AG20443 (cell line): ENCODE measurements at places on chromosomes 3 and 15.

- peak; percentile 72 for DNase-seq
Measured at GRCh38 chr3:124811436-124811835, 75.7 kb downstream of the ITGB5 start.

- no peak for DNase-seq
Measured at GRCh38 chr3:57826245-57826951, 70.3 kb downstream of the SLMAP start.

GRCh38 chr3:138642226-138642926, 33.8 kb downstream of the FAIM start:
- DNase-seq: no peak

GRCh38 chr3:58036293-58037032, 28.2 kb downstream of the FLNB start:
- no peak for DNase-seq

GRCh38 chr3:44099566-44100297, 142.0 kb upstream of the TOPAZ1 start:
- DNase-seq: no peak

DNA sequence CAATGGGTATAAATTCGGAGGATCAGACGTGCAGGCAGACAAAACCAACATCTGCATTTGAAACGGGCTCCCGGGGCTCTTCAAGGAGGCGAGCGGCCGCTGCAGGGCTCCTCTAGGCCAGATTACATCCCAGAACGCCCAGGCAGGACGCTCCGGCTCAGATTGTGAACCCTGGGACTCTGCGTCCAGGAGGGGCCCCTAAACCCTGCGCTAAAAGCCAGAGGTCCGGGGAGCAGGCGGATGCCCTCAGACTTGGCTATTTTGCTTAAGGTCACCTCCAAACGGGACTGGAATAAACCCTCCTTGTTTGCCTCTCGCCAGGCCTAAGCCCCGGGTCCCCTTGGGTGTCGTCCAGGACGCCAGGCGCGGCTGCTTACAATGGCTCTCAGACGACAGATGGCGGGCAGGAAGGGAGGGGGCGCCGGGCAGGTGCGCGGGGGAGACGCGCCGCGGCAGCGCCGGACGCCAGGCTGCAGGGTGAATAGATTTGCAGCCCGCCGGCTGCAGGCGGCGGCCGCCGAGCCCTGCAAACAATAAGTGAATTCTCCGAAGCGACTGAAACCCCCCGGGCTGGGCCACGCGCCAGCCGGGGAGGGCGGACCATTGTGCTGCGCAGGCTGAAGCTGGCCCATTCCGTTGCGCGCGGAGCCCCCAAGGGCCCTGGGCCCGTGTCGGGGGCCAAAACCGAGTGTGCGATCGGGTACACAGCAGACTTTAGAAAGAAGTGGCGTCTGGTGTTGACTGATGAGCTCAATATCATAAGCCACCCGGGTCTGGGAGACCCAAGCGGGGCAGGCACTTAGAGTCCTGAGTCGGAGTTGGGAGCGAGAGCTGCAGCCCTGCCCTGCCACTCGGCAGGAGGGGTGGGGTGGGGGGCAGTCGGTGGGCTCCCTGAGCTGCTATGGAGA, 32.3 kb upstream of the AMOTL2 start:
- DNase-seq: peak; percentile 34

DNA sequence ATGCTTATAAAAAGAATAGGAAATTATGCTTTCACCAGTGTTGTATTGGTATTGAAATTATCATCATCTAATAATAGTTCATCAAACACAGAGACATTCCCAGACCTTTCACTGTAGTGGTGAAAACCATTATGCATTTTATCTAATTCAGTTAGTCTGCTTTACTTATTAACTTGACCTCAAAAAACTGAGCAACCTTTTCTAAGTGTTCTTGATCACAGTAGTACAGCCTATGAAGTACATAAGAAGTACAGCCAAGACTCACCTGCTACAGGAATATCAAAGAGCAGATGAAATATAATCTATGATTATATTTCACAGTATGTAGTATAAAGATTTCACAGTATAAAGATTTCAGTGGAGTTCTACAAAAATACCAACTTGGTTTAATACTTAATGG, 75.2 kb downstream of the FILIP1L start:
- DNase-seq: no peak

GRCh38 chr3:37980462-37981347, 9.9 kb upstream of the VILL start:
- no peak for DNase-seq

GRCh38 chr15:85419161-85419560, 38.8 kb downstream of the AKAP13 start:
- no peak for DNase-seq

- no peak for DNase-seq
Measured at GRCh38 chr3:184031187-184031792, at the start of gene HTR3D. Gene HTR3D, plus strand, starts transcription at chr3:184031742. Its CDS starts 0 bp downstream, at chr3:184031742.

DNA sequence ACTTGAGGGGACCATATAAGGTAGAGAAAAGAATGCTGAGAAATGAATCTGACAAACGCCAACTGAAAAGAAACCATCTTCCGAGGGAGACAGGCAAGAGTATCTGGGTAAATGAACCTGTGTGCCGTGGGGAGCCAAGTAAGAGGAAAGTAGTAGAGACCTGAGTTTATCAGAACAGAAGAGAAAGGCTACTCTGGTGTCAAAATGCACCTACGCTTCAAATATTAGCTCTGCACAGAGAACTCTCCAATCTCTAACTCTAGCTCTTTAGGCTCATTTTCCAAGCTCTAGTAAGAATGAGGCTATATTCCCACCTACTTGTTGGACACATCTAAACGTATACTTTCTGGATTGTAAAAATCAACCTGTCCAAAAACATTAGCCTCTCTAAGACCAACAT, 53.5 kb downstream of the TOP2B start:
- DNase-seq: no peak

GRCh38 chr15:92268900-92269299, 124.8 kb upstream of the ST8SIA2 start:
- no peak for DNase-seq

DNA sequence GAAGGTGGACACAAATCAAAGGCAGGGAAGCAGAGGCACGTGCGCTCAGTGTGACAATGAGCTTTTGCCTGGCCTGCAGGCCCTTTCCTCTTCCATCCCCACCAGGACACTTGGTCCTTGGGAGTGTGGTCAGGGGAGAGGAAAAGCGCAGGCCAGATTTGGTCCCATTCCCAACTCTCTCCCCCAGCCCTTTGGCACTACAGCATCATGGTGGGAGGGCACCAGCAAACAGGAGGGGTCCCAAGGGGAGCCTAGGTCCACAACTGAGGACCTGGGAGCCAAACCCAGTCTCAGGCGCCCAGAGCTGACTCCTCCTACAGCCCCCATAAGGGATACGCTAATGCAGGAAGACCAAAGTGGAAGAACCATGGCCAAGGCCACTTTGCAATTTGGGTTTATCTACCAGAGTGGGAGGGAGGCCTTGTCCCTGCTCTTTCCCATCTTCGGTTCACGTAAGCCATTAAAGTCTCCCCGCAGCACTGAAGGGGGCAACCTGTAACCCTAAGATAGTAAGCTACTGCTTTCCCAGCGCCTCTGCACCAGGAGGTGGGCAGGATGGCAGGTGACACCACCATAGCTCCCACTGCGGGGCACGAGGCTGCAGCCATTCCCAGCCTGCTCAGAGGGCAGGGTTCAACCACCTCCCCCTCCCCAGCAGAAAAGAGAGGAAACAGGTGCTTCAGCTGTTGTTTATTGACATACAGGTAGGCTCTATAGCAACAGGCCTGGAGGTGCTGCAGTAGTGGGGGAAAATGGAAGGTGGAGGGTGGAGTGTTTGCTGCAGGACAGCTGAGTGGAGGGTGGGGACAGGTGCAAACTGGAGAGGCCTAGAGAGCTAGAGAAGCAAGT, 993 bp upstream of the GRAMD2A start:
- DNase-seq: no peak

DNA sequence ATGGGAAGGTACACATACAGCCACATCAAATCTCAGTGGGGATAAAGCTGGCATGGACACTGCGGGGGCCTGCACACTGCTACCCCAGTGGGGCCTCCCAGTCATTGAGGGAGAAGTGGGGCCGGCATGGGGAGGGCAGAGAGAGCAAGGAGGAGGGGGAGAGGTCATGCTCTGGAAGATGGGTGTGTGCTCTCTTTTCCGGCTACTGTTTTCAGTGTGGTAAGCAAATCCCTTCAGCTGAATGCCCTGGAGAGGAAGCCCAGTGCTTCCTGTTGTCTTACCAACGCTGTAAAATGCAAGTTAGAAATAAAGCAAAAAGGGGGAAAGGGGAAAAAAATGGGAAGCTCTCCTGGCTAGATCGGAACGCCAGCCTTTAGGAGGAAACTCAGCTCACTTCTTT, 30.8 kb downstream of the NRROS start:
- no peak for DNase-seq

- DNase-seq: no peak
Measured at GRCh38 chr3:123099331-123100192, 32.7 kb downstream of the PDIA5 start.

DNA sequence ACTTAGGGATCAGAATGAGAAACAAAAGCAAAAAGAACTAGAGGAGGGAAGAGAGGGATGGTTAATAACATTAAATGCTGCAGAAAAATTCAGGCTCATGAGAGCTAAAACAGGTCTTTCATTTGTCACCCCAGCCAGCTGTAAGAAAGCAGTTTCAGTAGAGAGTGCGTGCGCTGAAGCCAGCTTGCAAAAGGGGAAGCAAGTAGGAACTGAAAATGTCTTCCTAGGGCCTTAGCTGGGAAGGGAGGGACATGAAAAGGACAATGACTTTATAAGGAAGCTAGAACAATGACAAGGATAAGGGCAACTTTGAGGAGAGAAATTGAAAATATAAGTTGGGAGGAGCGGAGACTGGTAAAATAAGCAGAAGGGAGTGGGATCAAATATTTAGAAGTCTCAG, 3.1 kb downstream of the CIAO2A start:
- DNase-seq: no peak

DNA sequence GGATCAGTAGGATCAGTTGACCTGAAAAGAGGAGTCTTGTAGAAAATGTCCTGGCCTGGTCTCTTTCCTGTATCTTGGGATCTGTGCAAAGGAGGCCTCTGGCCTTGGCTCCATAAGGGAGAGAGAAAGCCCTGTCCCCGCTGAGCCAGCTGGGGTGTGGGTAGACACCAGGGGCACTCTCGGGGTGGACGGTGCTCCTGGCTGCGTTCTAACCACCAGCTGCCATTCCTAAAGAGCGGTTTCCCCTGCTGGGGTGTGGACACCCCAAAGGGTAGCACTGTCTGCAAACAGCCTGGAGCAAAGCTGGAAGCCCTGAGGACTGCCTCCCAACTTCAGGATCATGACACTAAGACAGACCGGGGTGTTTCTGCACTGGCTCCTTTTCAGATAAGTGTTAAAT, 23.5 kb downstream of the SYNM start:
- DNase-seq: no peak

DNA sequence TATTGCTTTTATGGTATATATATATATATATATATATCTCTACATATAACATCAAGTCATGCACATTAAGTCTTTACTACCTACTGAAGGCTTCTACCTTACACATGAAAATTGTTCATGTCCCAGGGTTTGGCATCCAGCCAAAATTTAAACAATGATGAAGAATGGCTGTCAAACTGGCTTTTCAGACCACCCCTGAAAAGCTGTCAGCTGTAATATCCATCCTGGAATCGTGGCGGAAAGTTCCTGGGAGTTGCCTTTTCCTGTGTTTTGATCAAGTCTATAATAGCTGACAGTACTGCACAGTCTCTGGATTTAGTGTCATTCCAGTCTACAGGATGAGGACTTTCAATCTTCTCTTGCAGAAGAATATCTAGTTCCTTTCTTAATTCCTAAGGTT, 48.3 kb downstream of the DHX36 start:
- no peak for DNase-seq

DNA sequence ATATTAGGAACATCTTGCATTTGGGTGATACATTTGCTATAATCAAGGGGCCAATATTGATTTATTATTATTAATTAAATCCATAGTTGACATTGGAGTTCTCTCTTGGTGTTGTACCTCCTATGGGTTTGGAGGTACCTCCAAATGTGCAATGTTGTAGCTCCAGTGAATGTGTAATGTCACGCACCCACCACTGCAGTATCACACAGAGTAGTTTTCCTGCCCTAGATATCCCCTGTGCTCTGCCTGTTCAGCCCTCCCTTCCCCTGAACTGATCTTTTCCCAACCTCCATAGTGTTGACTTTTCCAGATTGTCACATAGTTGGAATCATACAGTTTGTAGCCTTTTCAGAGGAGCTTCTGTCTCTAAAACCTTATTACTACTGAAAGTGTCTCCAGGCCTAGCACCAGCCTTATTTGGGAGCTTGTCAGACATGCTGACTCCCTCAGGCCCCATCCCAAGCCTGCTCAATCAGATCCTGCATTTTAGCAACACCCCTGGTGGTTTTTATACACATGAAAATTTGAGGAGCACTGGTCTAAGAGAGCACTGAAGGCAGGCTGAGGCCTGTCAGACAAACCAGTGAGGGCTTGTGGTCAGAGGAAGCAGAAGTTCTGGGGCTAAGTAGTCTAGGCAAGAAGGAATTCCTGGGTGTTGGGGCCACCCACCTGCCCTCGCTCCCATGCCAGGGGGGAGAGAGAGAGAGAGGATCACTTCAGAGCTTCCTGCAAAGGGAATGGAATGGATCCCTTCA, 73.4 kb downstream of the SLC6A11 start:
- no peak for DNase-seq

DNA sequence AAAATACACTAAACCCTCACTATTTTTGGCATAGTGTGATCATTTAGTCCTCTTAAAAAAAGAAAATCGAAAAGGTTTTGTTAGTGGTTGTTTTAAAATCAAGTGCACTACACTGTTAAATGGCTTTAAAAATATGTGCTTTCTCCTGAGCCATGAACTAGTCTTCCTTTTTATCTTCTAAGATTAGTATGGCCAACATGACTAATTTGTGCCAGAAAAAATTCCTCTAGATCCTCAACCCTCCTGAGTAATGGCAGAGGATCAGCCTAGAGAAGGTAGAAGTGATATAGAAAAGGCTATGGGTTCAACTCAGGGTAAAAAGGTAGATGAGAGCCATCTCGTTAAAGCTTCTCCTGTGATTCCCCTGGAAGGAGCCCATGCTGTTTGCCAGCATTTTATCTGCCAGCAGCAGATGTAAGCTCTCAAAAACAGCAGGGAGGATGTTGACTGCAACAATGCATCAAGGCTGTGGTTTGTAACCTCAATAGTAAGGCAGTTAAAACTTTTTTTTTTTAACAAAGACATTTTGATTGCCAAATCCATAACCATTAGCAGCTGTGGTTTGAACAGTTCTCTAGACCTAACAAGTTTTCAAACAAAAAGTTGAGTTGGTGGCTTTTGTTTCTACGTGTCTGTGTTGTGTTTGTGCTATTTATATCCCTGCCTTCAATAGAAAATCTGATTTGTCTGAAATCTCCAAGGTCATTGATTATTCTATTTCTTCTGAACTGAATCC, 30.2 kb upstream of the ZNF609 start:
- DNase-seq: peak; percentile 79

GRCh38 chr3:196559826-196560225, 8.5 kb downstream of the WDR53 start:
- no peak for DNase-seq
